ENCODE measurements at places on chromosomes 16 and 17.

DNA sequence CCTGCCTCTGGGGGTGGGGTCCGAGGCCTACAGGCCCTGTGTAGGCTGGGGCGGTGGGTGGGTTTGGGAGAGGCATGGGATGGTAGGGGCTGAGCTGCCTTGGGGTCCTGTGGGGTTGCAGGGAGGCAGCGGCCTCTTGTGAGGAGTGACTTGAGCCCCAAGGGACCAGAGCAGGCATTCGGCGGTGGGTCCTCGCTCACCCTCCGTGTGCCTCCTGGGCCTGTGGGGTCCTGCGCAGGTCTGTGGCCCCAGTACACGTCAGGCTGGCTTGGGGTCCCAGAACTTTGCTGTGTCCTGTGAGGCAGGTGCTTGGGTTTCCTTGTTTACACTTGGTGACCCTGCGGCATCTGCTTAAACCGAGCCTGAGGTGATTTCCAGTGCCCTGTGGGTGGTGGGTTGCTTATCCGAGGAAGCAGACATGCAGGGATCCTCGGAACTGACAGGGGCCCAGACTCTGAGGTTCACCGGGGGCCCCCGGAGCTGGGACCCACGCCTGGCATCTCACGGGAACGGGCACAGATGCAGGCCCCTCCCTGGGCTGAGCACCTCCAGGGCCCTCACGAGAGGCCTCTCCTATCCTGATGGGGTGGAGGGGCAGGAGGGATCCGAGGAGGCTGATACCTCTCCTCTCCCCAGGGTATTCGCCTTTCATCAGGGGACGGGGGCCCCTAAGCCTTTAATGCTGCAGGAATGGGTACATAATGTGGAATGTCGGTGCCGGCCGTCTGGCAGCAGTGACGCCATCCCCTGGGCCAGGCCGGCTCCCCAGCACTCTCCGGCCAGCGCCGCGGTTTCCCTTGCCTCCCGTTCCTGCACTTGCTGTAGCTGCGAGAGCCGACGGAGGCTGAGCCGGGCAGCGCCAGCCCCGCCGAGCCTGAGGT is 7.7 kb downstream of the METRNL start:
- DNase-seq: no peak

GRCh38 chr16:67120025-67120424 is 10.3 kb downstream of the PHAF1 start:
- no peak for DNase-seq

- DNase-seq: no peak
Observed at GRCh38 chr16:10466861-10467260, 81.0 kb downstream of the ATF7IP2 start.

DNA sequence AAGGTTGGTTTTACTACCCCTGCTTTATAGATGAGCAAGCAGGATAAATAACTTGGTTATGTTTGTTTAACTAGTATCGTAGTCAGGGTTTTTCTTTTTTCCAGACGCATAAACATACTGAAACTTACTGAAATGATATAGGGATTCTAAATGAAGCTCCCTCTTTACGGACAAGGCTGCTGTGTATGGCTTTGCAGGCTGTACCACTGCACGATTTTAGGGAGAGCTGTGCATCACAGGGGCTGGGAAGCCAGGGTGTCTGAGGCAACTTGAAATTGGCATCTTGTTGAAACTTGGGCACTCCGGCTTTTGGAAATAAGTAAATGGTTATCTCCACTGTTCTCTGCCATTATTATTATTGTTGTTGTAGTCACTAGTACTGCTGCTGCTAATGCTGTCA is 218.1 kb upstream of the CDH8 start:
- no peak for DNase-seq

- no peak for DNase-seq
Observed at GRCh38 chr17:77579131-77579530, 379.4 kb upstream of the TNRC6C start.

- DNase-seq: no peak
Observed at GRCh38 chr17:75650874-75651273, 16.1 kb downstream of the RECQL5 start.

- no peak for DNase-seq
Observed at GRCh38 chr17:68327823-68328557, 36.7 kb downstream of the ARSG start.

DNA sequence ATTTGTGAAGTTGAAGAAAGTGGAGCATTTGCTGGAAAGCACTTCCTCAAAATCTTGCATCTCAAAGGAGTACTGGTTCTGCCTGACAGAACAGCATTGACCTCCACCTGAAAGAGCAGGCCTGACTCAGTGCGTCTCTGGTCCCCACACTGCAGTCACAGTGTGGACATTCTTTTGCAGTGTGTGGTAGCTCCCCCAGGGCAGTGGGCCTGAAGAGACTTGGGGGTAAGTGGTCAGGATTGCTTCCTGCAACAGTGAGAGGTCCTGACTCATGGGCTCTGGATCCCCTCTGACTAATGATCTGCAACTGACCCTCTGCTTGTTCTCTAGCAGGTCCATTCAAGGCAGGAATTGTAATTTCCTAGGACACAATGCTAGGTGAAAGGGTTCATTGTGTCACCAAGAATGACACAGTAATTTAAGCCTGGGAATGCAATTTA is 204.9 kb upstream of the KCNJ16 start:
- no peak for DNase-seq

DNA sequence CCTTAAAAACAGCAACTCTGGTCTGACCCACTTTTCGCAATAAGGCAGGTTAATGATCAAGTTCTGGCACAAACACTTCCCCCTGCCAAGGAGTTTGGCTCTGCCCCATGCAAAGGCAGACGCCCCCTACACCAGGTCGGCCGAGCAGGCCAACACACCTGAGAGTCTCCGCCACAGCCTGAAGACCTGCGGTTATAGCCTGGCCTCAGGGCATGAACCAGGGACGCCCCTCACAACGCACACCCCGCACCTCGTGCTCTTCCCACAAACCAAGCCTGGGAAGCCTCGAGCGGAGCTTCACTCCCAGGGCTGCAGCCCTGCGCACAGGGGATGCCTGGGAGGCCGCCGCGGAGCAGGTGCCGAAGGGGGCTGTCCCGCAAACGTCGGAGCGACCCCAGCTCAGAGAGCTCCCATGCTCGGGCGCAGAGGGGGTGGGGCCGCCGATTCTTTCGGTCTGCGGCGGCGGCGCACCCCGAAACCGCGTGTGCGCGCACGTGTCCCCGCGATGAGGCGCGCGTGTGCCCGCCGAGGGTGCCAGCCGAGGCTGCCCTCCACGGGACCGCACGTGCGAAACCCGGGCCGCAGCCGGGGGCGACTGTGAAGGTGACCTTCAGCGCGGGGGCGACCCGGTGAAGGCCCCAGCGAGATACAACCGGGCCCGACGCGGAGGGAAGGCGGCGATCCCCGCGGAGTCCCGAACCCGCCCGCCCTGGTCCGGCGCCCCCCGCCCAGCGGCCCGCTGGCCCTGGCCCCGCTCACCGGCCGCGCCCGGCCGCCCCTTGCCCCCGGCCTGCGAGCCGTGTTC is 559 bp downstream of the CLUH start:
- no peak for DNase-seq

- DNase-seq: no peak
Observed at GRCh38 chr17:10025976-10026901, 121.2 kb upstream of the RCVRN start.

DNA sequence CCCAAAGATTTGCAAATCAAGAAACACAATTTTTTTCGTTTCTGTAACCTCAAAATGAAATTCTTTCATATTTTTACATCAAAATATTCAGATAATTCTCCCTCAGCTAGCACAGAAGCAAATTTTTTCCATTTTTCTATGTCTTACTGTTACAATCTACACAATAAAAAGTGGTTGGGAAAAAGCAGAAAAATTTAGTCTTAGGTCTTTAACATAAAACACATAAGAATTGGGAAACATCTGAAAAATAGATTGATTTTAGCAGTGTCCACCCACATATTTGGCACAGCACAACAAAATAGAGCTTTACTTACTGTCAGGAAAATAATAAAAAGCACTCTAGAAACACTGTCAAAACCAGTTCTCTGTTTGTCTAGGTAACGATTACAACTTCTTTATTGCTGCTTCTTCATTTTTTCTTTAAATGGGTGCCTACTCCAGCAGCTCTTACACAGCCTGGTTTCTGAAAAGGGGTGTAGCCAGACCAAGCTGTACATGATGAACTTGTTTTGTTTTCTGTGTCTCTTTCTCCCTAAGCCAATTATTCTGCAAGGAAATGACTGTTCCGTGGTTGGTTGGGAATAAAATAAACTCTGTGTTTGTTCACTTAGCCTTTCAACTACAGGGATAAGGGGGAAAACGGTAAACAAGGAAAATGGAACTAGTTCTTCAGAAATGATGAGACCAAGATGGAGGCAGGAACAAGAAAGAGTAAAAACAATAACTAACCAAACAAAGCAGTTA is at the start of gene ABCA6:
ABCA6 (minus strand) TSS at position 465 of the 744 bp plus-strand sequence. CDS start 1,192 bp downstream, outside the sequence.
- no peak for DNase-seq

GRCh38 chr17:19378416-19379360 is at the start of gene MAPK7:
Gene MAPK7, plus strand, starts transcription at chr17:19378498. Its CDS starts 403 bp downstream, at chr17:19378901.
- DNase-seq: no peak

DNA sequence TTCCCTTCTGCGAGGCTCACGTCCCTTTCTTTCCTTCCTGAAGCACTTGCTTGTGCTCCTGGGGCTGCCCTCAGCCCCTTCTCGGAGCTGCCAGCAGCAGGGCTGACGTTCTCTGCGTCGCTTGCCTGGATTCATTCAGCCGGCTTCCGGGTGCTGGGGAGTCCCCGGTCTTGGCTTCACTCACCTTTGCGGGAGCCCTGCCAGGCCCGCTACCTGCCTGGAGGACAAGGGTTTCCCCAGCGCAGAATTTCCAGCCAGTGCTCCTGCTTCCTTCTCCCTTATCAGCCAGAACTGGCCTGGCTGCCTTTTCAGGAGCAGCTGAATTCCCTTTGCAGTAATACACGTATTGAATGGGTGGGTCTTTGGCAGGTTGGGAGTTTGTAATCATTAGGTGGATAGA is 22.1 kb upstream of the IL17C start:
- no peak for DNase-seq

GRCh38 chr16:4801051-4801961 is 1.1 kb downstream of the ROGDI start:
- no peak for DNase-seq

DNA sequence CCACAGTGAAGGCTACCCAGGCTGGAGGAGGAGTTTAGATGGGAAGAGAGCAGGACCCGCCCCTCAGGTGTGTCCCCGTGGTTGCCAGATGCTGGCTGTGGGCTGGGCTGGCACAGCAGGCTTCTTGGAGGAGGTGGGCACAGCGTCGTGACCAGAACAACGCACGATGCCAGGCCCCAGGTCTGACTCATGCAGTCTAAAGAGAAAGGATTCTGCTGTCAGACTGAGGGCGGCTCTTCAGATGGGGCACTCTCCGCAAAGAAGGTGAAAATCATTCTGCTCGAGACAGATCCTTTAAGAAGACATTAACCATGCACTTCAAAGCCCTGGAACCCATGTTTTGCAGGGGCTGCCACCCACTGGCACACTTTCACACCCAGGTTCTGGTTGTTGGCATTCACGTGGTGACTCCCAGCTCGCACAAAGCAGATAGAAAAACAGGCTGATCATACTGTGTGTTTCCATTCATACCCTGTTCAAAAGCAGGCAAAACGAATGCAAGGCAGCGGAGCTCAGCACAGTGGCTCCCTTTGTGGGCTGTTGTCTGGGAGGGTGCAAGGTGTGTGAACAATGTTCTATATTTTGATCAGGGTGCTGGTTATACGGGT is 19.0 kb downstream of the CACNG4 start:
- no peak for DNase-seq

DNA sequence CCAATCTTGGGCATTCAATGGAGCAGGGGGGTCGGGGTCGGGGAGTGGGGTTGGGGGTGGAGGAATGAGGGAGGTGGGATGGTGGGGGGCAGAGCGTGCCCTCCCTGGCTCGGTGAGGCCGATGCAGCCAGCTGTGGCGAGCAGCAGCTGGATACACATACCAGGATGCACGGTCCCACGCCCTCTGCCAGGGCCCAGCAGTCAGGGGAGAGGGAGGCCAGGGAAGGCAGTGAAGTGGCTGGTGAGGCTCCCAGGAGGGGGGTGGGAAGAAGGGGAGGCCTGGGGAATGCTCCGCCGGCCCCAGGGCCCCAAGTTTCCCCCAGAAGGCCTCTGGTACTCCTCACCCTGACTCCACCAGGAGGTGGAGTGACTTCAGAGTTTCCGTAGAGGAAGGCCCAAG is 77.6 kb upstream of the LHX1 start:
- no peak for DNase-seq

DNA sequence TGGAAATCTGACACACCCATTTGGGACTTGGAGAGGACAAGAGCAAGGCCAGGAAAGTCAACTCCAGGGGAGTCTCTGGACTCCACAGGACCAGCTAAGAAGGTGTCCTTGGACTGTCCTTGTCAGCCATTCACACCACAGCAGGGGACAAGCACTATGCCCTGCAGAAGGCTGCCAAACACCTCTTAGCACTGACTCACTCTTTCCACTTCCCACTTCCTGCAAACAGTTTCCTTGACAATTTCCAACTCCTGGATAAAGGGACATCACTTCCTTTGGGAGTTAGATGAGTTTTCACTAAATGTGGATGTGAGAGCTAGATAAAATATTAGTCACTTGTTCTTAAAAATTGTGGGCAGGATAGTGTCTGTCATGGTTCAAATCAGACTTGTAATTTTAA is 37.8 kb upstream of the BCAR1 start:
- DNase-seq: no peak

DNA sequence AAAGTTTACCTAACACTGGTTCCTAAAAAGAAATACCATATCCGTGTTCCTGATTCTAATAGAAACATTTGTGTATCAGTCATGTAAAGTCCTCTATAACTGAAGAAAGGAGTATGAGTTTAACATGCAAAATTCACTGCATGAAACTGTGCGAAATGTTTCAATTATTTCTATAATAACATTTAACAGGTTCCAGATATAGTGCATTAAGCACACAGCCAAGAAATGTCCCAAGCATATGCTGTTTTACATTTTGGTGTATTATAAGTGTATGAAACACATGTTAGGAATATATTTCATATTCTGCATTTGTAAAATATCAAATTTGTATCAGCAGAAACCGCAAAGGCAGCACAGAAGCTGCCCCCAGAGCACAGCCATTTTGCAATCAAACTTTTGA is 764.9 kb downstream of the KCNJ2 start:
- no peak for DNase-seq

GRCh38 chr17:39115135-39115534 is 36.3 kb downstream of the PLXDC1 start:
- no peak for DNase-seq

DNA sequence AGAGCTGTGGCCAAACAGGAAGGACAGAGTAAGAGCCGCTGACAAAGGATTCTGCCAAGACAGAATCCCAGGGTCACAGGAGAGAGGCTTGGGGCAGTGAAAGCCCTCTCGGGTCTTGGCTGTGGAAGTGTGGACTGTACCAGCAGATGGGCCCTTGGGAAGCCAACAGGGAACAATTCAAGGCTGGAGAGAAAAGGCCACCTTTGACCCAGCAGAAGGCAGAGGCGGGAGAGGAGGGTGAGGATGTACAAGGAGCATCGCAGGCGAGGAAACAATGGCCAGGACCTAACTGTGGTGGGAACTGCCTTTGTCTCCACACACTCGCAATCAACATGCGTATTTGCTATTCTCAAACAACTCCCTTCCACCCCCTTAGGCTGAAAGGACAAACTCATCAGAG is 15.7 kb downstream of the CARHSP1 start:
- DNase-seq: no peak

Data from stimulated activated CD8-positive, alpha-beta memory T cell treated with anti-CD3 and anti-CD28 coated beads, Interleukin-2, amount 100 ng/mL, for 1 hour (primary cell).